CD4-positive, alpha-beta T cell treated with Interleukin-4 for 4 hours (primary cell): ENCODE measurements at places on chromosomes 2 and 18.

DNA sequence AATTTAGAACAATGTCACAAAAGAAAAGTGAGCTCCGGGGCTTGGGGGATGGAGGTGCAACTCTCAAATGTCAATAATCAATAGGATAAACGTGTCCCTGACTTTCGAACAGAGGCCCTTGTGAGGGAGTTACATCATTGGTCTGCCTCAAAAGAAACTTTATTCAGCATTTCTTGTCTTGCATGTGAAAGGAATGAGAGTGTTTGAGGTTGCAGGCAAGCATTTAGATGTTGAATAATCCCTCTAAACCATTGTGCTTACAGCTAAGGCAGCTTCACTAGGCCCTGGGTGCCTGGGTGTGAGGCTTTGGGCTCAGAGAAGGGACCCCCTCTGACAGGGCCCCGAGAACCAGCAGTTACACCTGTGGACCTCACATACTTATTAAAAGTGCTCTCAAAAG, 28.6 kb upstream of the FHL2 start:
- no peak for DNase-seq

- no peak for DNase-seq
Observed at GRCh38 chr2:200615247-200615646, 29.4 kb downstream of the AOX1 start.

DNA sequence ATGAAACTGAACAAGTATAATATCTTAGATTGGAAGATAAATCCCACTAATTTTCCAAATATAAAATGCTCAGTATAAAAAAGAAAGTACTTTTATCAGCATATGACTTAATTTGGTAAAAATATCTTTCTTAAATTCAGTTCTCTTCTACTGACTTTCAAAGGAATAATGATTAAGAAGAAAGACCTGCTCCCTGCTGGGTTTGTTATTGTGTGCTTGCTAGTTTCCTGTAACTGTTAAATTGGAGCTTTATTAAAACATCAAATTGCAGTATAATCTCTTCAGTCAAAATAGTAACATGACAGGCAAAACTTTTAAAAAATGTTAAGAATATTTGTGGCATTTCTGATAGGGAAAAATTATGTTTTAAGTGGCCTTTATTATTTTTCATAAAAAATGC, 1317.4 kb upstream of the CDH2 start:
- DNase-seq: no peak

DNA sequence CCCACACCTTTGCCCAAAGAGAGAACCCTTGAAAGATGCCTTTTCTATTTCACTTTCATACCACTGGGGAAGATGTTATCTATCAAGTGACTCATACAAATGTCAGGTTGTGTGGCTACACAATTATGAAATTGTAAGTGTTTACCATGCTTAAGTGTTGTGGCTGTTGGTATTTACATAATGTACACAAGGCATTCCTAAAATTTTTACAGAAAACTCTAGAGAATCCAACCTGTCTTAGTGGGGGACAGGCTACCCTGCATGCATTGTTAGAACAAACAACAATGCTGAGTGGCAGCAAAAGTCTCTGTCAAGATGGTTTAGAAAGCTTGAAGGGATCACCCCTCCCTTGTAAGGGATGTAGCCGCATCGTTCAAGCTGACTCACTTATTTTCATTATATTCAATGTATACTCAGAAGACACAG, 5.5 kb upstream of the MGAT4A start:
- DNase-seq: peak; percentile 75
